Small intestine (tissue), 16 donors: ENCODE measurements at places on chromosomes 5 and 9. TPM values are rescaled to one million over a fixed set of nuclear protein-coding genes. Genes with fewer than 3 reads are reported as not detected.

QRFP gene
- not detected for polyA plus RNA-seq

TRUB2 gene
- polyA plus RNA-seq, result 17.0 TPM

SMIM27 gene
- polyA plus RNA-seq, result 15.4 TPM

ANKRD20A1 gene
- 0.40 TPM for polyA plus RNA-seq

IARS1 gene
- 5.1 TPM for polyA plus RNA-seq

DNA sequence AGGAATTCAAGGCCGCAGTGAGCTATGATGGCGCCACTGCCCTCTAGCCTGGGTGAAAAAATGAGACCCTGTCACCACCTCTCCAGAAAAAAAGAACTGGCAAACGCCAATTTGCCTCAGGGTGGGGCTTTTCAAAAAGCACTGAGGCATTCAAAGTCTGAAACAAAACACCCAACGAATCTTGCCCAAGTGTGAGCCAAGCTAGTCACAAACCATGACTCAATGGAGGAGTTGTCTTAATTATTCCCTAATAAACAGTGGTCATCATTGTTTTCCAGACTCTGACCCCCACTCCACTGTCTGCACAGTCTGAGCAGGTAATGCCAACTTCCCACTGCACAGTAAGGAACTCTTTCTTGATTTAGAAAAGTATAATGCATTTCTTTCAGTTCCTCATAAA is 16.8 kb downstream of the FRMD3 start:
- no peak overlapping the region for H3K4me3 ChIP-seq
- no peaks in the 10 kb centered on the region for H3K36me3 ChIP-seq
- H3K27me3 ChIP-seq, result no peaks in the 10 kb centered on the region
- no peaks in the 10 kb centered on the region for H3K4me1 ChIP-seq
- H3K27ac ChIP-seq, result no peak overlapping the region

GRCh38 chr5:171617817-171618591 is 167.6 kb upstream of the SMIM23 start:
- H3K27me3 ChIP-seq, result no peaks in the 10 kb centered on the region
- no peak overlapping the region for H3K4me3 ChIP-seq
- no peaks in the 10 kb centered on the region for H3K36me3 ChIP-seq
- no peaks in the 10 kb centered on the region for H3K4me1 ChIP-seq
- H3K27ac ChIP-seq, result no peak overlapping the region

DNA sequence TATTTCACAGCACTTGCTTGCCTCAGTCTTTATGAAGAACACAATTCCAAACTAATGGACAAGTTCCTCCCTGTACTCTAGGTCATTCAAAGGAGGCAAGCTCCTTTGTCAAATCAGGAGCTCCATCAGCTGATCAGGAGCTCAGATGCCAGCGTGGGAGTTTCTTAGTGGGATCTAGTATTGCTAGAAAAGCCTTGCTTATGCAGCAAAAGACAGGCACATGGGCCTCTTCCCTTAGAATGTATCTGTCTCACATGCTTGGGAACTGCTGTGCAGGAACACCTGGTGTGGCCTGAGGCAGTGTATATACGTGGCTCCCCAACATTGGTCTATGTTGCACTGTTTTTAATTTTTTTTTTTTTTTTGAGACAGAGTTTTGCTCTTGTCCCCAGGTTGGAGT is 21.4 kb upstream of the HAVCR1 start:
- no peak overlapping the region for H3K4me3 ChIP-seq
- no peaks in the 10 kb centered on the region for H3K27me3 ChIP-seq
- no peak for DNase-seq
- H3K27ac ChIP-seq, result no peak overlapping the region

- no peaks in the 10 kb centered on the region for H3K27me3 ChIP-seq
- no peak for DNase-seq
- no peaks in the 10 kb centered on the region for H3K4me1 ChIP-seq
- no peak overlapping the region for H3K4me3 ChIP-seq
- H3K27ac ChIP-seq, result no peak overlapping the region
- H3K36me3 ChIP-seq, result peaks cover 2% of the 10 kb centered on the region
Measured at GRCh38 chr9:79695531-79696175, 123.9 kb downstream of the TLE4 start.

DNA sequence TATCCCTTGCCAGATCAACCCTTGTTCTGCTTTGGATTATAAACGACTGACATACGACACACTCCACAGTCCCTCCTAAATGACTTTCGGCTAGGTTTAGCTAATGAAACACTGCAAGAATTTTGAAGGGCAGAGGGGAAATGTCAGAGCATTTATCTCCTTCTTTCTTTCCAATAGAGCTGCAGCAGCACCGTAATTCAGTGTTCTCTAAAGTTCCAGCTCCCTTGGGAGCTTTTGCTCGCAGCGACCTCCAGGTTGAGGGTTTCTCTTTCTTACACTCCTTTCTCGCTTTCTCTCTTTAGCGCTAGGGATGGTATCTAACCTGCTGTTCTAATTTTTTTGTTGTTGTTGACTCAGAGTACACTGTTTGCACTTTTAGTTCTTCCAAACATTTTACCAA is 467.1 kb upstream of the ST8SIA4 start:
- no peaks in the 10 kb centered on the region for H3K4me1 ChIP-seq
- H3K36me3 ChIP-seq, result no peaks in the 10 kb centered on the region
- H3K27me3 ChIP-seq, result no peaks in the 10 kb centered on the region
- H3K4me3 ChIP-seq, result no peak overlapping the region

DNA sequence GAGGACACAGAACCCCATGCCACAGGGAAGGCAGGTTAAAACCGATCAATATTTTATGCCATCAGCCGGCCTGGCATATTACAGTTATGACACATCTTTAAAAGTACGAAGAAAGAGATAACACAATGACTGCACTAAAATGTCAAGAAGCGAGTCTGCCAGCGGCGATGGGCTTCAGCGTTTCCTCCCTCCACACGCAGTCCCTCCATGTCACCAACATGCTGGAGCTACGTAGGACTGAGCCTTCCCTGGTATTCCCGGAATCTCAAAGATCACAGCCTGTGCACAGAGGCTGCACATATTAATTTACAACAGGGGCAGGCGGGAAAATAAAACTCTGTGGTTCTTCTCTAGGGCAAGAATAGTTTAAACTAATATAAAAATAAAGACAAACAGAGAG is 257.7 kb downstream of the IRX1 start:
- no peaks in the 10 kb centered on the region for H3K27me3 ChIP-seq
- DNase-seq, result no peak
- H3K27ac ChIP-seq, result no peak overlapping the region
- H3K4me3 ChIP-seq, result no peak overlapping the region
- H3K36me3 ChIP-seq, result no peaks in the 10 kb centered on the region

- H3K27me3 ChIP-seq, result no peaks in the 10 kb centered on the region
- H3K36me3 ChIP-seq, result no peaks in the 10 kb centered on the region
- H3K27ac ChIP-seq, result no peak overlapping the region
- H3K4me1 ChIP-seq, result peaks cover 11% of the 10 kb centered on the region
- DNase-seq, result peak; percentile 88
Measured at GRCh38 chr9:112176524-112176923, 1.4 kb upstream of the SUSD1 start.

GRCh38 chr5:2276101-2276500 is 393.4 kb upstream of the IRX4 start:
- peaks cover 2% of the 10 kb centered on the region for H3K27me3 ChIP-seq
- no peaks in the 10 kb centered on the region for H3K36me3 ChIP-seq
- no peak for DNase-seq

- H3K4me3 ChIP-seq, result no peak overlapping the region
- H3K4me1 ChIP-seq, result no peaks in the 10 kb centered on the region
- H3K27me3 ChIP-seq, result no peaks in the 10 kb centered on the region
- H3K36me3 ChIP-seq, result no peaks in the 10 kb centered on the region
- DNase-seq, result no peak
Measured at GRCh38 chr5:35665096-35665495, 47.4 kb downstream of the SPEF2 start.

- no peak for DNase-seq
- no peaks in the 10 kb centered on the region for H3K27me3 ChIP-seq
- H3K4me3 ChIP-seq, result no peak overlapping the region
- H3K27ac ChIP-seq, result no peak overlapping the region
- peaks cover 2% of the 10 kb centered on the region for H3K36me3 ChIP-seq
- no peaks in the 10 kb centered on the region for H3K4me1 ChIP-seq
Measured at GRCh38 chr5:94707359-94707758, 88.9 kb downstream of the SLF1 start.

- H3K4me1 ChIP-seq, result no peaks in the 10 kb centered on the region
- no peak overlapping the region for H3K27ac ChIP-seq
- no peak overlapping the region for H3K4me3 ChIP-seq
- DNase-seq, result no peak
Measured at GRCh38 chr9:27047136-27047535, 41.7 kb upstream of the LRRC19 start.
